ENCODE measurements at places on chromosomes 5 and 9. TPM values are rescaled to one million over a fixed set of nuclear protein-coding genes. Genes with fewer than 3 reads are reported as not detected.

GRCh38 chr5:43616535-43616934 lies 13.6 kb downstream of the NNT start:
- no peak for DNase-seq

- no peak for DNase-seq
Measured at GRCh38 chr5:147906326-147907095, at the start of gene C5orf46. C5orf46 (minus strand) TSS chr5:147906538; CDS start chr5:147906501, 37 bp downstream.

GRCh38 chr9:83280790-83281189 lies 217.8 kb upstream of the RASEF start:
- DNase-seq = no peak

DNA sequence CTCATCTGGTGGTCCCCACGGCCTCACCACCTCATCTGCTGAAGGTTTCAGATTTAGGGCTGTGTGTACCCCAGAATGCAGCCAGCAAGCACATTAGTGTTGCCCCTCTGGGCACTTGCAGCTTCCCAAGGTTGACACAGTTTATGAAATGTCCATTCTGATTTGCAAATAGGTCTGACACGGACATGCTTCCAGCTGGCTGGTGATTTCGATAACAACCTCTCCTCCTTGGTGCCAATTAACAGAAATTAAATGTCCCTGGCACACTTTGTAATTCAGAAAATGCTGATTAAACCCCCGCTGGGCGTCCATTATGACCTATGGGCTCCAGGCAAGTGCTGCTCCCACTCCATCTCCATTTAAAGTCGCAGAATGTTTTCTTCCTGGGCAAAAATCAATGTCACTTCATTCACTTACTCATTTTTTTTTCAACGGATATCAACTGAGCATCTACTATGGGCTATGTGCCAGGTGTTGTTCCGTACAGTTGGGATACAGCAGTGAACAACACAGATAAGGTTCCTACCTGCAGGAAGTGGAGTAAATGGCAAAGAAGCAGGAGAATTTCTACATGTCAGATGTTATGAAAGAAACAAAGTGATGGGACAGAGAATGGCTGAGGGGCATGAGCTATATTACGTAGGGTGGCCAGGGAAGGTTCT lies 32.0 kb downstream of the PLAC8L1 start:
- no peak for DNase-seq

Gene GGTA1
- total RNA-seq = not detected

DNA sequence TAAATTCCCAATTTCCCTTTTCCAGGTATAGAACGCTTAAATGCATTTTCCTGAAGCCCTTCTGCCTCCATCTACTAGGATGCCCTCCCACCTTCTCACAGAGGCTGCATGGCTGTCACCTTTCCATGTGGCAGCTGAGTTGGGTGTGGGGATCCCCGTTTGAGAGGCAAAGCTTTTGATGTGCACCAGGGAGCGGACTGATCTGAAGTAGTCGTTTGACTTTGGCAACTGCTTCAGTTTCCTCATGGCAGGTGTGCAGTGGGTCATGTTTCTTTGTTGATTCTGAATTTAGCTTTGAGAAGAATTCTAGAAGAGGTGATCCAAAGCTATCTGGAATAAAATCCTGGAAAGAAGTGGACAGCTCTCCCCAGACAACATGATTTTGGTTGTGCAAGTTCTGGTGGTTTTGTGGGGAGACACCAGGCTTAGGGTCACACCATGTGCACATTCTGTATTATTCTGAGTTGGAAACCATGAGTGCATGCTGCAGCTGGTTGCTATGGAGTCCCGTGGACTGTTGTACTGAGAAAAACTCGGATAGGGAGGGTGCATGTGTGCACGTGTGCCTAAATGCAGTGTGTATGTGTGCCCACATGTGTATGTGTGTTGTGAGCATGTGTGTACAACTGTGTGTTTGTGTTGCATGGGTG lies 63.5 kb downstream of the GADD45G start:
- DNase-seq = no peak

GRCh38 chr5:161096581-161096980 lies 244.6 kb upstream of the ATP10B start:
- no peak for DNase-seq

- peak; percentile 50 for DNase-seq
Measured at GRCh38 chr5:10317825-10318682, 10.4 kb upstream of the CMBL start.

Gene BNC2
- total RNA-seq = 0.12 TPM

DNA sequence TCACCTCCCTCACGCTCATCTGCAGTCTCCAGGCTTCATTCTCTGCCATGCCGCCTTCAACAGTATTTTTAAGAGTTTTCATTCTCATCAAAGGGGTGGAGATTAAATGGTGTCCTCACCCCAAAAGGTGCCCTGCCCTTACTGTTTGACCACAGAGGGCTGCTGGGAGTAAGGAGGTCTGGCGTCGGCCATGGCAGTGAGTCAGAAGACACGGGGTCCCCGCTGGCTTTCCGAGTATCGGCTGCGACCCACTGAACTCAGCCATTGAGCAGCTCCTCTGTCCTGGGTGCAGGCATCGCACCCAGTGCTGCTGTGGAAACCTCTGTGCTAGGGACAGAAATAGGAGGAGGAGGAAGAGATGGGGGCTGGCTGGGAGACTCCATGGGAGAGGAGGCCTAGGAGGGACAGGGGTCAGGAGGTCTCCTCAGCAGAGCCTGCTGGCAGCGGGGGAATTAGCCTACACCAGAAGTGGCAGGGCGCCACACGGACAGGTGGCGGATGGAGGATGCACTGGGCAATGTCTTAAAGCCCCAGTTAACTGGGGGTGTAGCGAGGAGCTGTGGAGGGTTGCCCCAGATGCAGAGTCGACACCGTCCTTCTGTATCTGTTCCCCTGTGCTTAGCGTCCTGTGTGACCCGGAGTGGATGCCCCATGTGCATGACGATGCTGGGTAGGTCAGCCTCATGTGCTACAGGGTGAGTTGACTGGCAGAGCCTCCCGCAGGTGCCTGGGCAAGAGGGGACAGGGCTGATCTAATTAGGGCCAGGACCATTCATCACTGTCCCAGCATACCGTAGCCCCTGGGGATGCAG lies 15.4 kb upstream of the PLEKHG4B start:
- no peak for DNase-seq
